Inflammatory macrophage (primary cell): ENCODE measurements at places on chromosomes 1 and 21.

DNA sequence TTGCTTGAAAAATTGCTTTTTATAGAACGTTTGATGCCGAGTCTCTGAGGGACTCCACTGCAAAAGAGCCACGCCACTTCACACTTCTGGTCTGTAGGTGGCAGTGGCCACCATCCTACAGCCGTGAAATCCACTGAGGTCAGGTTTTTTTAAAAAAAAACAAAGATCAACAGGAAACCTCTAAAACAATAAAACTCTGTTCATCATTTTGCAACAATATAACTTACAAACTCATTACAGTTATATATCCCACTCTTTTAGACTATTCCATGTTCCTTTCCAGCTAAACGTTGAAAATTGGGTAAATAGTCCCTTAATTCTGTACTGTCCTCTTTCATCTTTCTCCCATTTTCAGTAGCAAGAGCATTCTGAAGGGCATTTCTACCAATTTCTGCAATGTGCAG, 64.6 kb upstream of the FMN2 start:
- DNase-seq: peak; percentile 39

DNA sequence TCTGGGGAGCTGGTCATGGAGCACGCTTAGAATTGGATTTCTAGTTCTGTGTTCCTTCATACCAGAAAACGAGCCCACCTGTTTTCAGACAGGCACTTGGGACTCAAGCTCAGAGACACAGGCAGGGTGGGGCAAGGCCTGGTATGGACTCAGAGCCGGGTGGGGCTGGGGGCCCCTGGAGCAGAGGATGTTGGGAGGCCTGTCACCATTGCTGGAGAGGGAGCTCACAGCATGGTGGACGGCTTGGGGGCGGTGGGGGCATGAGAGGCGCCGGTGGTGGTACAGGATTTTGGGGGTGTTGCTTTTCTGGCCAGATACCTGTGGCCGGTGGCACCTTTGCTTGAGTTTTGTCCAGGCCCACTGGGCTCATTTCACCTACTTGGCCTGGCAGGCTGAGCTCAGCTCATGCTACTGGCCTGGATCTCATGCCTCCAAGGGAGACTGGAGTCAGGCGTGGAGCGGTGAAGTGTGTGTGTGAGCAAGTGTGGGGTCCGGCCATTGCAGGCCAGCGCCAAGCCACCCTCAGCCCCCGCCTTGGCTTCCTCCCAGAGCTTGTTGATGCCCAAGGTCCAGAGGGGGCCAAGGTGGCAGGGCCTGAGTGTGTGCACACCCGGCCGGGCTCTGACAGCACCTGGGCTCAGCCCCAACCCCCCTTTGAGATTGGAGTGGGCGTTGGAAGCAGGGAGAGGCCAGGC, 8.7 kb downstream of the SLX9 start:
- no peak for DNase-seq

- DNase-seq: no peak
Measured at GRCh38 chr1:202086579-202087350, 36.0 kb upstream of the GPR37L1 start.

DNA sequence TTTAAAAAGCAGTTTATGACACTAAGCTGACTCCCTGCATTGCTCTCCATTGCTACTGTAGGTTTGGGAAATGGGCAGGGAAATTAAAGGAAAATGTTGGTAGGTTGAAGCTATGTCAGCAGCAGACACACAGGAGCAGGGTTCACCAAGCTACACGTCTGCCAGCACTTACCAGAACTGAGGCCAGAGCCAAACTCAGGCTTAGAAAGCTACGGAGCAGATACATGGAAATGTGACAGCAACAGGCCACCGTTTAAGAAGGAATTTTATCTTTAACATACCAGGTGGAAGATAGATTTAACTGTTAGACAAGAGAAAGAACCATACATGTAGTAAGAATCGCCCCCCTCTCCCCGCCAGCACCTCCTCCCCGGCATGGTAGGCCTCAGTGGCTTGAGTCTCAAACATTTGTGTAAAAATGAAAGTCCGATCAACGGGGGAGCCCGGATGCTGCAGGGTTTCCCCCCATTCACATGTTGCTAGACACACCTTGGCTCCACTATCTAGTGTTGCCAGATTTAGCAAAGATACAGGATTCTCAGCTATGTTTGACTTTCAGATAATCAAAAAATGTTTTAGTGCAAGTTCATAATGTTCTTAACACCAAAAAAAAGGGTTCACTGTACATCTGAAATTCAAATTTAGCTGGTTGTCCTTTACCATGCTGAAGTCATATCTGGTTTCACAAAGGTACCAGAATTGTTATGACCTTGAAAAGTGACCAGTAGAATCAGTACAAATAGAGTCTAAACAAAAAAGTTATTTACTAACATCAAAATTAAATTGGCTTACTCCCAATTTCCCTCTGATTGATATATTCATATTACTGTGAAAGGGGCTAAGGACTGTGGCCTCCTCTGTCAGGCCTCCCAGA, 6.7 kb downstream of the OR2T11 start:
- DNase-seq: no peak

DNA sequence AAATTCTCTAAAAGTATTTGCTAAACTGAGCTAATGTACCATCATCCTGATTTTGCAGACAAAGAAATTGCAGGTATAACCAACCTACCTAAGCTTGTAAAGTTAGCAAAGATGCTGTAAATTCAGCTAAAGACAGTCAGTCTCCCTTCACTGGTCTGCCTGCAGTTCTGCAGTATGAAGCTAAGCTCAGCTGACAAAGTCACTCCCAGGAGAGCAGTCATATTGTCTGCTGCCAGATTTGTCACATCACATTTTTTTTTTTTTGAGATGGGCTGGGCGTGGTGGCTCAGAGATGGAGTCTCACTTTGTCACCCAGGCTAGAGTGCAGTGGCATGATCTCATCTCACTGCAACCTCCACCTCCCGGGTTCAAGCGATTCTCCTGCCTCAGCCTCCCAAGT, 8.9 kb upstream of the CMPK1 start:
- no peak for DNase-seq

DNA sequence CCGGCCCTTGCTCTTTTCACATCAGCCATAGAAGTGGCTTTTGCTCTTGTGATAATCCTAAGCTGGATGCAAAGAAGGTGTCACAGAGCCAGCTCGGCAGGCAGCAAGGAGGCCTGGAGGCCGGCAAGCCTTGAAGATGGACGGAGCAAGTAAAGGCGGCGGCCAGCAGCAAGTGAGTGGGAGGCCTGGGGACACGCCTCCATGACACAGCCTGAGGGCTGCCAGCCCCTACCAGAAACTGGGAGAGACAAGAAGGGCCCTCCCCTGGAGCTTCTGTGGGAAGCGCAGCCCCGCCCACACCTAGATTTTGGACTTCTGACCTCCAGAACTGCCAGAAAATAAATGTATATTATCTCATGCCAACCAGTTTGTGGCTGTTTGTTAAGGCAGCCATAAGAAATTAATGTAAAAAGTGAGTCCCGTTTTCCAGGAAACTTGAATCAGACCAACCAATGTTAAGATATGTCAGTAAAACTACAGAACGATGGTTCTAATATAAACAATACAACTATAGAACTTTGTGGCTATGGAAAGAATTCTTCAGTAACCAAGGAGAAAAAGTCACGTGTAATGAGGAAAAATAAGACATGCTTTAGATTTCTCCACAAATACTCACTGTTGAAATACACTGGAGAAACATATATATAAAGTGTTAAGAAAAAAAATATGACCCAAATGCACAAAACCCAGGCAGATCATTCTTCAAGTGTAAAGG, 49.9 kb downstream of the BACE2 start:
- no peak for DNase-seq

DNA sequence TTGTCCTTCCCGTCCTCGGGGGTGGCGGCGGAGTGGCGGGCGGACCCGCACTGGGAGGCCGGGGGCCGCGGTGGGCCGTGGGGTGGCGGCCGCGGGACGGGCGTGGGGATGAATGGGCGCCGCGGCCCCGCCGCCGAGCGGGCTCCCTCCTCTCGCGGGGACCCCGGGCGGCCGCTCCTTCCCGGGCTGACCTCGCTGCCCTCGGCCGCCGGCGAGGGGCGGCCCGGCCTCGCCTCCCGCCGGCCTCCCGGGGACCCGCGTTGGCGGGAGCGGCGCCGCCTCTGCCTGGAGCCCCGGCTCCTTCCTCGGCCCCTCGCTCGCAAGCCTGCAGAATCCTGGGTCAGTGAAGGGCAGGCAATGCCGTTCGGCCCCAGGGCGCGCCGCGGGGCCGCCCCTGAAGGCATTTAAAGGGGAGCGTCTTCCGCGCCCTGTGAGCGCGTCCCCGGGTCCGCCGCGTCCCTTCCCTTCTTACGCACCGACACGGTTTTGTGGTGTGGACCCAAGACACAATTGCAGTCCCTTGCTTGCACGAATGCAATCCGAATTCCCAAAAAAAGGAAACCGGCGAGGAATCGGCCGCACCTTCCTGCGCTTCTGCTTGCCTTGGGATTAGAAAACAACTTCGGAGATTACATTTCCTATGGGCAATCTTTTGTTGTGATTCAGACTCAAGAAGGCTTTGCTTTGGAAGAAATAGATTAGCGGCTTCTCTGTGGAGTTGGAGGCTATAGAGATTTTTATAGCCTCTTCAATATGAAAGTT, 776 bp downstream of the ITSN1 start:
- peak; percentile 20 for DNase-seq

GRCh38 chr1:163877016-163877415, 555.3 kb downstream of the NUF2 start:
- DNase-seq: no peak

DNA sequence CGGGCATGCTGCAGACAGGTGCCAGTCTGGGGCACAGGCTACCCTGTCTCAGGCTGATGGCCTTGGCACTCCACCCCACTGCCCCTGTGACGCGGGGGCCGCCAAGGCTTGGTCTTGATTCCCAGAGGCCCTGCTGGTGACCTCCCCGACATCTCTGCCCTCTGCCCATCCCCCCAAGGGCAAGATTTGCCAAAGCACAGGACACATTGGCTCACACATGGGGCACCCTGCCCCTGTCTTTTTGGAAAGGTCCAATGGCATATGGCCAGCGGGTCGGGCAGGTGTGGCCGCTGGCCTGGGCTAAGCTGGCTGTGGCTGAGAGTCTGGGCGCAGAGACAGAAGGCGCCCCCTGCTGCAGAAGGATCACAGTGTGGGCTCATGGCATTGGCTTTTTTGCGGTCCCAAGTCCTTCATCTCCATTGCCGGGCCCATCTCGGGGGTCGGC, 4.6 kb downstream of the MIB2 start:
- DNase-seq: peak; percentile 35

DNA sequence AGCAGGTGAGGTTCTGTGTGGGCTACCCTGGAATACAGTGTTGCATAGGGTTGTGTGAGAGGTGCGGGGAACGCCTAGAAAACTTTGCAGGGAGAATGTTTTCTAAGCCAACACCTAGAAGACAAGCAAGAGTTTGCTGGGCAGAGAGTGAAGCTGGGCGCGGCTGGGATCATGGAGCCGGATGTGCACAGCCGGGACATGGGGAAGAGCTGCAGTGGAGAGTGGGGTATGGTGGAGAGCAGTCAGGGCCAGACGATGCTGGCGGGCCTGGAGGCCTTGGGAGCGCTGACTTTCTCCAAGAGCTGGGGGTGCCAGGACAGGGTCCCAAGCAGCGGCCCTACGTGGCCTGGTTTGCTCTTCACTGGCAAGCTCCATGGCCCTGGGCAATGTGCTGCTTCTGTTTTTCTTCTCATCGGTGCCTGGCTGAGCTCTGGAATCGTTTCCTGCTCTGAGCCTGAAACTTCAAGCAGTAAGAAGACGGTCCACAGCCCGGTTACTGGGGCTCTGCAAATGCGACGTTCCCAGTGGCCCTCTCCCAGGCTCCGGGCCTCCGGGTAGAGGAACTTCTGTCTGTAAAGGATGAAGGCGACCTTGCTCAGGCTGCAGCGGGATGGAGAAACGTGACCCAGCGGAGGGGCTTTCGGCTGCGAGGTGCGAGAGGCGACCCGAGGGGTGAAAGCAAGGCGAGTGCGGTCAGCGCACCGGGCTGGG, 51.9 kb upstream of the CD34 start:
- DNase-seq: peak; percentile 31

DNA sequence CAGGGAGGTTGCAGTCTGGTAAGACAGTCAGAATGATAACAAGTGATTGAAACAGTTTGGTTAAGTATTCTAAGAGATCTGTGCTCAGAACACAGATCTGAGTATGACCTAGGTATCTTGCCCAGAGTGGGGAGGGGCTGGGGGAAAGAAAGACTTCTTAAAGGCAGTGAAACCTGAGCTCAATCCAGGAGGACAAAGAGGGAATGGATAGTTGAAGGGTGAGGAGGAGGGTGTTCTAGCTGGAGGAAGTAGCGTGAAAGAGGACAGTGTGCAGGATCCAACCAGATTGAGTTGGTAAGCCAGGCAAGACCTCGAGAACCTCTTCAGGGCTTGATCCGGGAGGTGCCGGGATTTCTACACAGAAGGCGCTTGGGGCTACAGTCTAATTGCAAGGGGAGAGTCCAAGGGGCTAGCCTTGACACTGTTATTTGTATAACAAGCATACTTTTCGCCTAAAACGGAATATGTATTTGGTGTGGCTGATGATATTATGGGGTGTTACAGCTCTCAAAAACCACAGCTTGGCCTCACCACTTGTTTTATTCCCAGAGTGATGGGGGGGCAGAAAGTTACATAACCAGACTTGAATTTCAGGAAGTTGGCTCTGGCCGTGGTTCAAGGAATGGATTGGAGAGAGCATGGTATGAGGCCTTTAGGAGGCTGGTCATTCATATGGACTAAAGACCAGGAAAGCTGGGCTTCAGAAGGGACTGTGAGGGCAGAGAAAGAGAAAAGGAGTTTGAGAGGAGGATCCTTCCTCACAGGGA, 19.1 kb downstream of the RCSD1 start:
- peak; percentile 43 for DNase-seq

DNA sequence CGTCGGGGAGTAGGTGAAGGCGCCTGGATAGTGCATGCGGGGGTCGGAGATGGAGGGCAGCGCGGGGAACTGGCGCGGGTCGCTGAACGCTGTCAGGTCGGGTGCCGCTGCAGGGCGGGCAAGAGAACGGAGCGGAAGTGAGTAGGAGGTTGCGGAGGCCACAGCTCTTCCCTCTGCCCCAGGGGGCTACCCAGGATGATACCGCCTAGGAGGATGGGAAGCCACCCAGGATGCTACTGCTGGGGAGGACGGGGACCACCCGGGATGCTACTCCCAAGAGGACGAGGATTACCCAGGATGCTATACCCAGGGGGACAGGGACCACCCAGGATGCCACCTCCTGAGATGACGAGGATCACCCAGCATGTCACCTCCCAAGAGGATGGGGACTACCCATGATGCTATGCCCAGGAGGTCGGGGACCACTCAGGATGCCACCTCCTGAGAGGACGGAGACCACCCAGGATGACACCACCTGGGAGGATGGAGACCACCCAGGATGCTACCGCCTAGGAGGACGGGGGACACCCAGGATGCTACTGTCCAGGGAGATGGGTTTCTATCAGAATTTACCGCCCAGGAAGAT, 123.8 kb downstream of the CLIC6 start:
- DNase-seq: no peak
